Iris pigment epithelial cell (primary cell): ENCODE measurements at places on chromosomes 4 and X.
A peak's percentile ranks its signal among the peaks of the same experiment; 100 is the strongest.

GRCh38 chrX:153812220-153812619, 17.8 kb downstream of the SSR4 start:
- DNase-seq: no peak

DNA sequence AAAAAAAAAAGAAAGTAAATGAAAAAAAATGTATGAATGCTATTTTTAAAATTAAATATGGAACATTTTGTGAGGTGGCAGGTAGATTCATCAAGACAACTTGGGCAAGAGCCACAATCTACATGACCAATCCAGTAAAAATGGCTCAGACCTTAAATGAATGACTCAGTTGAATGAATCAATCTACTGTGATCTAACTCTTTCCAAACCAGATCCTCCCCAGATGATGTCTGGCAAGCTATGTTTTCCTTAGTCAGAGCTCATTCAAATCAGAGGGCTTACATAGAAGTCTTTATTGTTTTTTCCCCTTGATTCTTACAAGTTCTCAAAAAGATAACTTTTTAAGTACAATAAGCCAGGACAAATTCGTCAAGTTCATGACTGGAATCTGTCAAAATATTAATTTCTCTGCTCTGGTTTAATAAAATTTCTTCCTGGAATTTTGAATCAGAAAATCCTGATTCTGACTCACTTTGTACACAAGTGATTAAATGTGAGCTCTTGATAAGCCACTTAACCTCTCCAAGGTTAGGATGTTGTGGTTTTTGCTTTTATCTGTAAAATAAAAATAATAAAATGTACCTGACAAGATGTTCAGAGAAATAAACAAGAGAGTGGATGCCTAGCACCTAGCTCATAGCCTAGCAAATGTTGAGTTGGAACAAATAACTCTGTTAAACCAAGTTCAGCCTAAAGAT, 105.6 kb upstream of the SMIM31 start:
- DNase-seq: peak; percentile 51

GRCh38 chr4:148054275-148054674, 322.4 kb downstream of the ARHGAP10 start:
- peak; percentile 55 for DNase-seq

- DNase-seq: no peak
These were observed 3.0 kb upstream of the NDP start for GRCh38 chrX:43976205-43976604.

GRCh38 chrX:49257846-49258748, 6.4 kb downstream of the FOXP3 start:
- no peak for DNase-seq

DNA sequence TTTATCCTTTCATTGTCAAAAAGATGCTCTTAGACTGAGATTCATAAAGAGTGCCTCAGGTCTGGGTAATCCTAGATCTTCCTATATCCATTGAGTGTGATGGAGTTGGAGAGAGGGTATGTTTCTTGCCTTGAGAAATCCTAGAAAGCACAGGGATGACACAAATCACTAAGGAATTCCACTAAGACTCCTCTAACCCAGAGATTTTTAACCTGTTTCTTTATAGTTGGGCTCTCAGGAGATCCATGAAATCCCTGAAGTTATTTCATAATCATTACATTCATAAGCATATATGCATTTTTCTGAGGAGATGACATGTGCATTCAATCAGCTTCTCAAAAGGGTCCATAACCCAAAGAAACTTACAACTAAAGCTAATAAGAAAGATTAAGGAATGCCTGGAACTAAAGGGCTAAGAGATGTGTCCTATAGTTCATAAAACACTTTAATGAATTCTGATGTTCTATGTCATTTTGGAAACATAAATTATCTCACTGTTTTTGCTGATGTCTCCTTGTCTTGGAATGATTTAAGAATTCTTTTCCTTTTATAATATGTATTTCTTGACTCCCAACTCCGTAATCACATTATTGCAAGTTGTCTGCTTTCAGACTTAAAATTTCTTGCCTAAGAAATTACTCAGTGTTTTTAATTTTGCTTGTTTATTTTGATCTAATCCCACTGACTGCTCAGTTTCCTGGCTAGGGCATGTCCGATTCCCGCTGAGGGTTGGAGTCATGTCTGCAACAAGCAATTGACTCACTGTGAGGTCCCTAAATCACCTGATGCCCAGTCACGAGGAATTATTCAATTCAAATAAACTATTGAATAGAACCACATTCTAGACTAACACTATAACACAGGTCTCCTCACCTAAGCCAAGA, 2.8 kb upstream of the AMTN start:
- peak; percentile 92 for DNase-seq

- DNase-seq: no peak
These were observed 2120.5 kb downstream of the PCDH7 start for GRCh38 chr4:32840461-32841189.

GRCh38 chrX:12370497-12370986, 232.3 kb downstream of the FRMPD4 start:
- DNase-seq: no peak
